HFFc6 (cell line): ENCODE measurements at places on chromosomes 3 and 15. TPM values are rescaled to one million over a fixed set of nuclear protein-coding genes. Genes with fewer than 3 reads are reported as not detected.

DNA sequence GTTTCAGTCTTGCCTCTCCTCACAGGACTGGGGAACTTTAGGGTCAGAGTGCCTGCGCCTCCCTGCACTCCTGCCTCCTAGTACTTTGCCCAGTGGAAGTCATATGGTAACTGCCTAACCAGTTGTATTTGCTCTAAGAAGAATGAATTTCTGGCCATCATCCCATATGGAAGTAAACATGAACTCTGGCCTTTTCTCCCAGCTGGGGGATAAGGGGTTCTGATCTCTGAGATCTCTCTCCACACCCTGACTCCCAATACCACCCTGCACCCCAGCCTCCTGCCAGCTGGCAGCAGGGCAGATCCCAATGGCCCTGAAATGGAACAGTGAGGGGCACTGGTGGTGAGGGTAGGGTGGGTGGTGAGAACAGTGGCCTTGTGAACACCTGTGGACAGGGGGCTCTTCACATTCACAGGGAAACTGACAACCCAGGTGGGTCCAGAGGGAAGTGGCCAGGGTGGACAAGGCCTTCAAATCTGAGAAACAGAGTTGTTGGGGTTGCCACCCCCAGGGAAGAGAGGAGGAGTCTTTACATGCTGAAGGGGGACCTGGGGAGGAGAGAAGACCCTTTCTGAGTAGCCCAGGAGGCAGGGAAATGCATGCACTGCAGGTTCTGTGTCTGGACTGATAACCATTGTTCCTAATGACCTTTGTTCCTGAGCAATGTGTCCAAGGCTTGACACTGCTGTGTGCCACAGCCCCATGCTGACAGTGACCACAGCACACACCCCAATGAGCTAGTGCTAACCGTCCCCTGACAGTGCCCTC lies 36.9 kb downstream of the RHCG start:
- no peak for DNase-seq
- peaks cover 5% of the 10 kb centered on the region; the same call in 1 of the 2 replicates for H3K4me1 ChIP-seq
- no peak overlapping the region for H3K4me3 ChIP-seq
- H3K27ac ChIP-seq: no peak overlapping the region

DNA sequence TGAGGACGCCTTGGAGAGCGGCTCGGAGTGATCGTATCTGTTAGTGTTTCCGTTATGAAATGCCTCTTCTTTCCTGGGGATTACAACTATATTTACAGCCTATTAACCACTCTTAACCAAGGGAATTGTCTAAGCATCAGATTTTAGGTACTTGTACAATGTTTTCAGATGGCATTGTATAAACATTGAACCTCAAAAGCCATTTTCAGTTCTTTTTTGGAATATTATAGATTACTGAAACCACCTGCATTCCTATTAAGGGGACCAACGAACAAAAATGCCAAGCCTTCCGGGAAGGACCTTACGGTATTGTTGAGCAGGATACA lies 1.1 kb downstream of the NEO1 start:
- H3K4me1 ChIP-seq: peaks cover 6% of the 10 kb centered on the region
- peak overlapping the region; percentile 87 for H3K4me3 ChIP-seq
- peaks cover 14% of the 10 kb centered on the region for H3K27me3 ChIP-seq
- H3K36me3 ChIP-seq: no peaks in the 10 kb centered on the region
- no peak for DNase-seq
- no peak overlapping the region for H3K27ac ChIP-seq

DNA sequence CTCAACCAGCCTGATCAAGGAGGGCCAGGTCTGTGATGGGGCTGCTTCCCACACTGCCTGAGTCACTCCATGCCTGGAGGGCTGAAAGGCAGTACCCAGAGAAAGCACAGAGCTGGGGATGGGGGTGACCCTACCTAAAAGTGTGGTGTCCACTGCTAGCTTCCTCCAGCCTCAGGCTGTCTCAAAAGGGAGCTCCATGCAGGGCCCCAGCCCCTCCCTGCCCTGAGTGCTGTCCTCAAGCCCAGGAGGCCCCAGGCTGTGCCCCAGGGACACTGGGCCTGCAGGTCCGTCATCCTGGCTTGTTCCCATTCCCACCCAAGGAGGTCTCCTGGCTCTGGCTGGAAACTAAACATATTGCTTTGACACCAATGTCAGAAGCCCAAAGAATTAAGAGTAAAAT lies 56.8 kb downstream of the ZNF445 start:
- H3K4me3 ChIP-seq: no peak overlapping the region
- no peaks in the 10 kb centered on the region for H3K4me1 ChIP-seq
- H3K27ac ChIP-seq: no peak overlapping the region
- H3K36me3 ChIP-seq: no peaks in the 10 kb centered on the region

- H3K4me1 ChIP-seq: peaks cover 11% of the 10 kb centered on the region
- DNase-seq: no peak
- H3K4me3 ChIP-seq: no peak overlapping the region
Measured at GRCh38 chr3:31743331-31744089, 210.8 kb downstream of the STT3B start.

- peak overlapping the region; percentile 51; the same call in 1 of the 2 replicates for H3K27ac ChIP-seq
- no peaks in the 10 kb centered on the region for H3K36me3 ChIP-seq
- peaks cover 16% of the 10 kb centered on the region for H3K4me1 ChIP-seq
- peak; percentile 43 for DNase-seq
- peak overlapping the region; percentile 85 for H3K4me3 ChIP-seq
- H3K27me3 ChIP-seq: peaks cover 22% of the 10 kb centered on the region
Measured at GRCh38 chr3:126355777-126356372, 1.3 kb downstream of the KLF15 start.

GRCh38 chr15:92519709-92520108 lies 126.0 kb downstream of the ST8SIA2 start:
- peaks cover 6% of the 10 kb centered on the region; the same call in 1 of the 2 replicates for H3K4me1 ChIP-seq
- no peak overlapping the region for H3K27ac ChIP-seq
- H3K36me3 ChIP-seq: no peaks in the 10 kb centered on the region
- no peak overlapping the region for H3K4me3 ChIP-seq
- DNase-seq: no peak

GRCh38 chr3:187274315-187274976 lies 17.1 kb downstream of the MASP1 start:
- H3K4me3 ChIP-seq: no peak overlapping the region
- peaks cover 1% of the 10 kb centered on the region; the same call in 1 of the 2 replicates for H3K4me1 ChIP-seq
- peaks cover 5% of the 10 kb centered on the region; the same call in 1 of the 2 replicates for H3K27me3 ChIP-seq
- no peak for DNase-seq
- peaks cover 60% of the 10 kb centered on the region for H3K36me3 ChIP-seq
- no peak overlapping the region for H3K27ac ChIP-seq

- H3K27me3 ChIP-seq: peaks cover 17% of the 10 kb centered on the region
- peak within 1 kb of the TSS; percentile 99 for H3K27ac ChIP-seq
- peaks cover 65% of the 10 kb centered on the region for H3K4me1 ChIP-seq
- peak; percentile 72 for DNase-seq
Measured at GRCh38 chr15:92899948-92900730, at the start of gene CHD2. Gene CHD2 (plus strand): TSS chr15:92900324. CDS start chr15:92901238, 914 bp downstream.

FSD2 gene
- not detected in 3 replicates for total RNA-seq

GABRA5 gene
- 2.0 to 5.4 TPM (median 4.9 TPM) in 3 replicates for total RNA-seq

PCOLCE2 gene
- total RNA-seq: 0.47 to 17.3 TPM (median 0.92 TPM) in 3 replicates

TIGIT gene
- not detected in 3 replicates for total RNA-seq

TRPM7 gene
- total RNA-seq: 21.7 to 23.1 TPM (median 21.9 TPM) in 3 replicates

FAM107A gene
- total RNA-seq: 0.13 TPM in 1 of 3 replicates, not detected in the others
